ENCODE measurements at places on chromosomes 12 and 14.

DNA sequence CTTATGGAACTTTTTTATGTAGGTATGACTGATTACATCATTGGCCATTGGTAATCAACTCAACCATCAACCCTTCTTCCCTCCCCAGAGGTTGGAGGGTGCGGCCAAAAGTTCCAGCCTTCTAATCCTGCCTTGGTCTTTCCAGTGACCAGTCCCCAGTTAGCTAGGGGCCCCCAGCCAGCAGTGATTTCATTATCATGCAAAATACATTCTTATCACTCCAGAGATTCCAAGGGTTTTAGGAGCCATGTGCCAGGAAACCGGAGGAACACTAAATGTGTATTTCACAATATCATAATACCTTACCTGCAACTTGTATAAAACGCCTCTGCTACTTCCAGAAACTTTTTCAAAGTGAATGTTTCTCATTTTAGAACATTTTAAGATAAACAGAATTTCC is 181.5 kb upstream of the PELI2 start:
- DNase-seq: no peak

DNA sequence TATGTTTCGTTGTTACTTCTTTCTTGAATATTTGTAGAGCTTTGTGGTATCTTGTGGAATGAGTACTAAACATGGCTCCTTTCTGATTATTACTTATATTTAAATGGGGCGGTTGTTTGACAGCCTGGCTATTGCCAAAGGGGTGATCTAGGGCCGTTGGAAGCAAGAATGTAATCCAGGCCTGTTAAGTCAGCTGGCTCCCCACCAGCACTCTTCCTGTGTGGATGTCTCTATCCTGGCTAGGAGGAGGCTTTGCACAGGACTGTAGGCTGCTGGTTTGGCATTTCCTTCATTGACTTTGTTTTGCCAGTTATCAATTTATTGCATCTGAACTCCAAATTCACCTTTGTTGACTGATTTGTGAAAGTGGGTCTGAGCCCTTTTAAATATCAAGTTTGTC is 5.6 kb downstream of the FAM234B start:
- DNase-seq: no peak

- DNase-seq: no peak
These were observed 153.9 kb upstream of the AVPR1A start for GRCh38 chr12:63304887-63305316.

DNA sequence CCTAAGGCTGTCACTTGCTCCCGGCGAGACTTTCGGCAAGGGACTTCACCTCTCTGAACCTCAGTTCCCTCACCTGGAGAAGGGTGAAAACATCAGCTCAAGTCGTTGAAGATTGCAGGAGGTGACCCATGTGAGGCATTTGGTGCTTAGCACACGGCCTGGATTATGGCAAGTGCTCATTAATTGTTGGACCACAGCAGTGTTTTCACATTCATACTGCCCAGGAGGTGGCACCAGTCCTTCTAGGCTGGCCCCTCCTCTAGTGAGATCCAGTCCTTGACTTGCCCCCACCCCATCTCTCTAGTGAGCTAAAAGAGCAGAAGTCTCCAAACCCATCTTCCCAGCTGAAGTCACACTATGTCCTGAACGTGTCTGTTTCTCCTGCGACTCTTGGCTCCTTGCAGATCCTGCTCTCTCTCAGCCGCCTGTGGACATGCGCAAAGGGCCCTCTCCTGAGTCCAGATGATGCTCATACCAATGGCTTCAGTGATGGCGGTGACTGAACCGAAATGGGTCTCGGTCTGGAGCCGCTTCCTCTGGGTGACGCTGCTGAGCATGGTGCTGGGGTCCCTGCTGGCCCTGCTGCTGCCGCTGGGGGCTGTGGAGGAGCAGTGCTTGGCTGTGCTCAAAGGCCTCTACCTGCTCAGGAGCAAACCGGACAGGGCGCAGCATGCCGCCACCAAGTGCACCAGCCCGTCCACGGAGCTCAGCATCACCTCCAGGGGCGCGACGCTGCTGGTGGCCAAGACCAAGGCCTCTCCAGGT is 1.6 kb downstream of the FICD start:
- no peak for DNase-seq

- DNase-seq: no peak
These were observed 394.5 kb upstream of the GARIN6 start for GRCh38 chr12:99253068-99253467.

DNA sequence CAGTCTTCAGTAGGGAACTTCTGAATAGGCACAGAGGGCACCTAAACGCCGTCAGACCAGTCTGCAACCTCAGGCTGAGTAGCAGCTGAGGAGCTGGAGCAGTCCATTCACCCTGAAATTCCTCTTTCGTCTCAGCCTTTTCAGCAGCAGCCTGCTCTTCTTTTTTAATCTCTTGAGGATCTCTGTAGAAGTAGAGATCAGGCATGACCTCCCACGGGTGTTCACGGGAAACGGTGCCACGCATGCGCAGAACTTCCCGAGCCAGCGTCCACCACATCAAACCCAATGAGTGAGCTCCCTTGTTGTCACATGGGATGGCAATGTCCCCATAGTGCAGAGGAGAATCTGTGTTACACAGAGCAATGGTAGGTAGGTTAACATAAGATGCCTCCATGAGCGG is 11.1 kb upstream of the MARK3 start:
- no peak for DNase-seq

GRCh38 chr12:79299447-79300198 is 391.1 kb downstream of the PAWR start:
- DNase-seq: no peak

DNA sequence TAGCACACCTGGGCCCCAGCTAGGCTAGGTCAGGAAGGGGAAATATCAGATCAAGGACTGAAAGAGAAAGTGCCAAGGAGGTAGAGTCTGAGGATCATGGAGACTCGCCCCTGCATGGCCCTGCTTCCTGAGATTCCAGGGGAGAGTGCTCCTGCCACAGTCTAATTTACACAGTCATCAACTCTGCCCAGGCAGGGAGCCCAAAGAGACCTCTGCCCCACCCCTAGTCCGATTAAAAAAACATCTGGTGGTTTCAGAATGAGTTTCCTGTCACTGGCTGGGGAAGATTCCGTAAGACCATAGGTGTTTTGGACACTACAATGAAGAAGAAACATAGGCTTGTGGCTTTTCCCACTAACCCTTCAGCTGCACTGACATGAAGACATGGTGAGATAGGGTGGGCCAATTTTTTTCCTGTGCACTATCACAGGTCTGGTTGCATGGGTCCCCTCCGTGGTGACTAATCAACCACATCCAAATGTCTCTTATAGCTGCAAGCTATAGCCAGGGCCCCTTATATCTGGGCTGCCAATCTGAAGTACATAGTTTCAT is 31.5 kb upstream of the GZMB start:
- DNase-seq: no peak

DNA sequence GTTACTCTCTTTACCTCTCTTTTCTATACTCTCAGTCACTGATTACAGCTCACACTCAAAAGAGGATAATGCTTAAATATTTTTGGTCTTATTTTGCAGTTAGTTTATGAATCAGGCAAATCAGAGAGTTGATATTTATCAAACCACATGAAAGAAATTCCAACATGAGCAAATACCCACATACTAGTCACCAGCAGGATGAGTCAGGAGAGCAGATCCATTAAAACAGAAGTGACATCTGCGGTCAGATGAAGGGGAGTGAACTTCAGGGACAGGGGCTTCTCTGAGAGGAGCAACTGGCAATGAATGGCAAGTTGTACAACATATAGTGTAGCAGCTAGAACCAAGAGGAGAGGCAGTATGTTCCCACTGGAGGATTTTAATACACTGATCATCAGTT is 258.7 kb downstream of the SYT10 start:
- DNase-seq: no peak

DNA sequence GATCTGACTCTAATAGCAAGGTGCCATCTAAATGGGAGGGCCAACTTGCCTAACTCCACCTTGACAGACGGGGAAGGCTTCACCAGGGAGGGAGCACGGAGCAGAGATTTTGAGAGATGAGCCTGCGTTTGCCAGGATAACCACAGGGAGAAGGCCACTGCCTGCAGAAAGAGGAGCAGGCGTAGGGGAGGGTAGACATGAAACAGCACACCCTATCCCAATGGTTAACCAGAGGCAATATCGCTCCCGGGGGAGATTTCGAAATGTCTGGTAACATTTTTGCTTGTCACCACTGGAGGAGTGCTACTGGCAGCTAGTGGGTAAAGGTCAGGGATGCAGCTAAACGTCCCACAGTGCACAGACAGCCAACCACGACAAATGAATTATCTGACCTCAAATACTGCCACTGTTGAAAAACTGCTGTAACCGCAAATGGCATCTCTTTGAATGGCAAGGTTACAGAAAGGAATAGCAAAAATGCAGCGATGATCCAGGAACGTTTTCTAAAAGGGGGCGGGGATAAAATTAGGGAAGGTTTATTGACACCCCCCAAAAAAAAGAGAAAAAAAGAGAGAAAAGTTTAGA is 126.0 kb upstream of the ATF7IP start:
- no peak for DNase-seq

GRCh38 chr14:68244262-68244980 is 424.8 kb downstream of the RAD51B start:
- no peak for DNase-seq
